ENCODE measurements at places on chromosomes 13 and 19.

DNA sequence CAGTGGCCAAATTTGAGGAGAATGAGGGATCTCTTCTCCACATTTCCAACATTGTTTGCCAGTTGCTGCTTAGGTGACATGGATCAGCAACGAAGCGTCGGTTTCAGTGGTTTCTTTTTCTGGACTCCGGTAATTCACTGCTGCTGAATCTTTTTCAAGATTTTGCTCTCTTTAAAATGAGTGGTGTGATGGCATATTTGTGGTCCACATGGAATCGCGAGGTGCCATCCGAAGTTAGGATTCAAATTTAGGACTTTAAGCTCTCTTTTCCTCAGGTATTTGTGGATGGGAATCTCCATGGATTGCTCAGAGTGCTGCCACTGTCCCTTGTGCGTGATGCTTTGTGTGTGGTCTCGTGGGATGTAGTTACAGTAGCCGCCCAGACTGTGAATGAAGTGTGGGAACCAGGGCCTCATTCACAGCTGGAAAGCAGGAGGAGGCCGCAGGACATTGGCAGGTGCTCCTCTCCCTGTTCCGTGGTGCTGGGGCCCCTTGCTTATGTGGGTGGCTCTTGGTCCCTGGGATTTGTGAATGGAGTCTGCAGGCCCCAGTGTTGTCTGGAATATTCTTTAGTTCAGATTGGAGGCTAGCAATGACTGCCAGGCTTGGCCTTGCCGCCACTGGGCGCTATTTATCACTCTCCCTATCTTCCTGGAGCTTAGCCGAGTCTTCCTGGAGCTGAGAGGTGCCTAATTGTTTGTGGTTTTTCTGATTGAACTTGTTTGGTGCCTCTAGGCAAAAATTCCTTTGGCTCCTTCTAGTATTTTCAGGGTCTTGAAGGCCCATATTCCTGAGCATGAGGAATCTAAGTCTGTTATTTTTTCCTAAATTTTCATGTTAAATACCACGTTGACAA is 1.5 kb downstream of the ILF3 start:
- DNase-seq = peak; percentile 8

DNA sequence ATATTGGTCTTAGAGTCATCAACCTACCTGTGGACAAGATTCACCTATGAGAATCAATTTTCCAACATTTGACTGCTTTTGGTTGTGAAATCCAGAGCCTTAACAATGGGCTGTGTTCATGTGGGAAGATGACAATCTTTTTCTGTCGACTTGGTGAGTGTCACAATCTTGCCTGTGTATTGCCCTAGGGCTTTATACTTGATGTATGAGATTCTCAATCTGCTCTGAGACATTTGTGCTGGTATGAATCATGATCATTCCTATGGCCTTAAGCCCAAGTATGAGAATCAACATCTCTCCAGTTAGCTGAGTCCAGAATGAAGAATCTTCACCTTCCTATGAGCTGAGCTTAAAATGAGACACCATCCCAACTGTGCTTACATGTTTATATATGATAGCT is 68.7 kb downstream of the ZNF726 start:
- DNase-seq = no peak

DNA sequence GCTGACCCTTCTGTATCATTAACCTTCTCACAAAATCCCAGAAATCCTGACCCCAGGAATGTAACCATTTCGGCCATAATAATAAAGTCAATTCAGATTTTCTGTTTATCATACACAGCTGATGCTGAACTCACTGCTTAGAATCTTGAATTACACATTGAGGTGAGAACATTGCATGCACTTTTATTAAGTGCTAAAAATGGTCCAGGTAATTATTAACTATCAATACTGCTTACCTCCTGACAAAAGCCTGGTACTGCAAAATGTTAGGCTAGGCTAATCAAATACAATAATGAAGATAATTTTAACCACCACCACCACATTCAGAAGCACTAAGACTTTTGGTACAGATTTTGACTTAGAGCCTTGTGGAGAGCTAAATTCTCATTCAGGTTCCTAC is 36.1 kb downstream of the KLF12 start:
- no peak for DNase-seq

- peak; percentile 76 for DNase-seq
Measured at GRCh38 chr19:1113030-1113985, 9.5 kb downstream of the GPX4 start.

GRCh38 chr19:53980539-53981375 is 10.7 kb upstream of the CACNG6 start:
- DNase-seq = no peak

GRCh38 chr13:35448465-35448864 is 28.0 kb downstream of the MAB21L1 start:
- no peak for DNase-seq

GRCh38 chr19:7292950-7293761 is 1.1 kb downstream of the INSR start:
- no peak for DNase-seq

DNA sequence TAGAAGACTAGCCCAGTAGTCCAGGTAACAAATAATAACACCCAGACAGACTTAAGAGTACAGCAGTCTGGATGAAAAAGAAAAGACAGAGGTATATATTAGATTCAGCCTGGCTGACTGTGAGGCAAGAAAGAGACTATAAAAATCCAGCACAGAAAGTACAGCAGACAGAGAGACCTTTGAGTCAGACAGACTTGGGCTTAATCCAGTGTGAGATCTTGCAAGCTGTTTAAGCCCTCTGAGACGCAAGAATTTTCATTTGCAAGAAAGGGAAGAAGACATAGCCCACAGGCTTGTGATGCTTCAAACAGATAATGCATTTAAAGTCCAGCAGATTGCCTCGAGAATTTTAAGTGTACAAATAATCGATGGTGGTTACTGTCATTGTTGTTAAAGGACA is 471.4 kb downstream of the LIG4 start:
- no peak for DNase-seq

- no peak for DNase-seq
Measured at GRCh38 chr13:98585946-98586345, 9.0 kb upstream of the STK24 start.

DNA sequence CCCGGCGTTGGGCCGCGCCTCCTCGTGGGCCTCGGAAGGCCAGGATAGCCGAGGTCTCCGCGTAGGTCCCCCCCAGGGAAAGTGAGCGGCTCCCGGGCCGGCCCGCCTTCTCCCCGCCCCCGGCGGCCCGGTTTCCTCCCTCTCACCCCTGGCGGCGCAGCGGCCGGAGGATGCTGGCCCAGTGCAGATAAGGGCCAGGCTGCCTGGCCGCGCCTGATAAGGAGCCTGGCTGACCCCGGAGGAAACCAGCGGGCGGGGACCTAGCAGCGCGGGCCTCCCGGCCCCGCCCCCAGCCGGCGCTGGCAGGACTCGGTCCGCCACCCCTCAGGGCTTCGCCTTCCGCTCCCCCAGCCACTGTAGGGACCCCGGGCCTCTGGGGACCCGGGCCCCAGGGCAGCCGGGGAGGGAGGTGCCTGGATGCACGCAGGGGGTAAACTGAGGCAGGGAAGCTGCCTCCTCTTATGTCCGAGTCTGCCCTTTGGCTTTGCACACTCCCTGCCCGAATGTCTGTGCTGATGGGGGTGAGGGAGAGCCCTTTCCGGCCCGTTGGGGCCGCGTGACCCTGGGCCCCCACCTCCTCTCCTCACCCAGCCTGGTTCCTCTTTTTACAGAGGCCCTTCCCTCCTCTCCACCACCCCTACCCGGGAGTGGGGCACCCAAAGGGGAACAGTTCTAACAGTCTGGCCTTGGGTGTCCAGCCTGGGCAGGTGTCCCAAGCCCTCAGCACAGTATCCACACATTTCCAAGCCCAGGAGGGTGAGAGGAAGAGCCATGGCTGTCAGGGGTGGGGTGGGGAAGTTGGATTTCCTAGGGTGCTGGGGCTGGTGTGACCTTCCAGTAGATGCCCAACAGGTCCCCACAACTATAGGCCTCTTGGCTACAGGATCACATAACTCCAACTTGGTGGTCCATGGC is at the start of gene LYL1:
TSS of gene LYL1 (minus strand) at position 193 of the 915 bp plus-strand sequence. CDS start 1,687 bp downstream, outside the sequence.
- DNase-seq = peak; percentile 95

DNA sequence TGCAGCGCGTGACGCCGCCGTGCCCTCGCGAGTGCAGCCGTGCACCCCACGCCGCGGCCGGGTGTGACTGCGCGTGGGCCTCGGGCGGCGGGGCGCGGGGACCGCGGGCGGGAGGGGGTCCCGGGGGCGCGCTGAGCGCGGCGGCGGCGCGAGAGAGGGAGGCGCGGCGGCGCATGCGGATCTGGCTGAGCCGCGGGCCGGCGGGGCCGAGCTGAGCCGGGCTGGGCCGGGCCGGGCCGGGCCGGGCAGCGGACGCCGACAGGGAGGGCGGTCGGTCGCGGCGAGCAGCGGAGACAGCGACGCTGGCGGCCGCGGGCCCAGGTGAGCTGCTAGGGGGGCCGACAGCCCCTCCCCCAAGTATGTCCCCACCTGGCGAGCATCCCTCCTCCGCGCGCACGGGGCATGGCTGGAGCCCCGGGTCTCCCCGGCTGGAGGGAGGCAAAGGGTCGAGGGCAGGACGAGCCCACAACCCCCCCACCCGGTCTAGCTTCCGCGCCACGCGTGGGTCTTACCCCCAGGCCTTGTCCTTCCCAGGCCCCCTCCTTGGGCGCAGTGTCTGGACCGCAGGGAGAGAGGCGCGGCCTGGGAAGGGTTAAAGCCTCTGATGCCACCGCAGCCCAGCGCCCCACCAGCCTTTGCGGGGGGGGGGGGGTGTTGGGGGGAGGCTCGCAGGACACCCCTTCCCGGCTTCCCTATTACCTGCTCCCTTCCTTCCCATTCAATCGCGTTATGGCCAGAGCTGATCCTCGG is at the start of gene SPTBN4:
TSS of gene SPTBN4 (plus strand) at position 17 of the 750 bp plus-strand sequence. CDS start 5,621 bp downstream, outside the sequence.
- no peak for DNase-seq

DNA sequence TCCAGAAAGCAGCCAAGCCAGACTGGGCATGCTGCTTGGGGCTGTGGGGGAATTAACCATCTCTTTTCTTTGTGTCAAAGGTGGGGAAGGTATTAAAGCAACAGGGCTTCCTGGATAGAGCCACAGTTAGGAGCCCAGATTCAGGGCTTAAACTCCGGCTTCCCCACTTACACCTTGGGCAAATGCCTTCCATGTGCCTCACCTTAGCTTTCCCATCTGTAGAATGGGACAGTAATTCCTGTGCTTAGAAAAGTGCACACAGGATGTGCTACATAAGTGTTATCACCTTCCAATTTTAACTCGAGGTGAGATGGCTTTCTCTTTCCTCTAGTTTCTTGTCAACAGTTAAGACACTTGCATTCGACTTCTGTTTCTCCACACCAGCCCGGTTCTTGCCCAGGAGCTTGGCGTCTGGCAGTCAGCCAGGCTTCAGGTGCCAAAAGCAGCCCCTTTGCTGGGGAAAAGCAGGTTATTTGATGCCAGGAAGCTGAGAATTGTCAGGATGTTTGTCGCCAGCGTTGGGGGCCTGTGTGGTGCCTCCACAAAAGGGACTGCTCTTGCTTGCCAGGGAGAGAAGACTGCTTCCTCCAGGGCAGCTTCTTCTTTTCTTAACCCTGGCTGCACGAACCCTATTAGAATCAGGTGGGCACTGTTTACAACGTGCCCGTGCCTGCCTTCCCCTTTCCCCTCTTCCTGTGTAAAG is 79.2 kb downstream of the SIPA1L3 start:
- peak; percentile 58 for DNase-seq

- peak; percentile 87 for DNase-seq
Measured at GRCh38 chr19:48745208-48745995, 1.3 kb downstream of the IZUMO1 start.

DNA sequence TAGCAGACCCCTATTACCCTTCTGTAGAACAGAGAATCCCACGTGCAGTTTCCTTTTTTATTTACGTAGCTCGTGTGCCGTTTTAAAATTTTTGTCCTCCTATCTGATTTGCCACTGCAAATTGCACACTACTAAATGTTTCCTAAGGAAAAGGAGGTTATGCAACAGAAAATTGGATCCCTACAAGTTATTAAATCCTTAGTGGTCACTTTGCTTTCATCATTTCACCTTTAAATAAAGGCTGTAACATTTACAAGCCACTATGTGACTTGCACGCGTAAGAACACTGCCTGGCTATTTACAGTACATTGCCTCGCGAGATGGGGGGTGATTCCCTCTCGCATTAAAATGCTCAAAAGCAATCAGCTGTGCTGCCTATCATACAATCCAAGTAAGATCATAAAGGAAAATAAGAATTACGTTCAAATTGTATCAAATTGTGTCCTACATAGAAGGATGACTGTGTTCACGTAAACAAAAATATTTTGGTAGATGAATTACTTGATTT is 525.6 kb downstream of the SUCLA2 start:
- DNase-seq = no peak

DNA sequence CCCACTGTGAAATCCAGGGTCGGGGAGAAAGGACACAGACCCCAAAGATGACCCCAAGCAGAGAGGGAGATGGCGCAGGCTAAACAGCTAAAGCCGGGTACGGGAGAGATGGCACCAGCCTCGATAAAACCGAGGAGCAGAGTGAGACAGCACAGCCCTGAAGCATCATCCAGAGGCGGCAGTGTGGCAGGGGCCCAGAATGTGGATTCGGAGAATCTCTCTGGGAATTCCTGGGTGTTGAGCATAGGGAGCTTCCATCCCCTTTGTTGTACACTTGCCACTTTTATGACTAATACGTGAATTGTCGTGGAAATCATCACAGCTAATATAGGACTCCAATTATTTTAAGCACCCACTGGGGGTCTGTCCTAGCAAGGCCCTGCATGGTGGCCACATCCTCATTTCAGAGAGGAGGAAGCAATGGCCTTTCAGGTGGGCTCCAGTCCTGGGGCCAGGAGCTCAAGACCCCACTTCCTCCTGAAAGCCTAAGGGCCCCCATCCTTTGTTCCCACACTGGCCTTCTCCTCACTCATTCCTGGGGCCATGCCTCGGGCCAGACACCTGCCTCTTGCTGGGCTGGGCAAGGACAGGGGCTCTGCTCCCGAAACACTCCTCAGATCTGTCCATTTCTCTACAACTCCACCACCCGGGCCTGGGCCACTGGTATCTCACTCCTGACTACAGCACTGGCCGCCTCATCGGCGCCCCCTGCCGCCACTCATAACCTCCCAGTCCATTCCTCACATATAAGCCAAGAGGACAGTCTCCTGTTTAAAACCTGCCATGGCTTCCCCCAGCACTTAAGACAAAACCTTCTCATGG is 29.3 kb upstream of the ATP1A3 start:
- DNase-seq = no peak

DNA sequence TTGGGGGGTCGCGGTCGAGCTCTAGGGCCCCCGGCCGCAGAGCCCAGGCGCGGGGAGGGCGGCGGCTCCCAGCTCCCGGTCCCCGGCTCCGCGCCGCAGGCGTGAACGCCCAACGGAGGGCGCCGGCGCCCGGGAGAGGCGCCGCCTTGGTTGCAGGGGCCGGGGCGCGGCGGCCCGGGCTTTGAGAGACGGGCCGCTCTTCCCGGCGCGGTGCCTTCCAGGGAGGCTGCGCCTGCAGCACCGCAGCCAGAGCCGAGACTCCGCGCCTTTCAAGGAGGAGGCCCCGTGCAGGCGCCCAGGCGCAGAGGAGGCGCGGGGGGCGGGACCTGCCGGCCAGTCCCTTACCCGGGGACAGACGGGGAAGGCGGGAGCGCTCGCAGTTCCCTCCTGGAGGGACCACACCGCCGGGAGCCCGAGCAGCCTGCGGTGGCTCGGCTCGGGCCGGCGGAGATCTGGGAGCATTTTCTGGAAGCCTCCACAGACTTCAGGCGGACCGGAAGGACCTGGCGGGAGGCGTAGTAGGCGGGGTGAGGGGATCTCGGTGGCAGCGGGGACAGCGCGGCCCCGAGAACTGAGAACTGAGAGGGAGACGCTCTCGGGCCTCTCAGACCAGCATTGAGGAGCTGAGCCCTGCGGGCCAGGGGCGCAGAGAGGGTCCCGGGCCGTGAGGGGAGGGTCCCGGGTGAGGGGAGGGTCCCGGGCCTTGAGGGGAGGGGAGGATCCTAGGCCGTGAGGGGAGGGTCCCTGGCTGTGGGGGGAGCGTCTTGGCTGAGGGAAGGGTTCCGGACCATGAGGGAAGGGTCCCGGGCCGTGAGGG is 25.5 kb upstream of the MCF2L start:
- peak; percentile 17 for DNase-seq

Data from Kasumi-1 (cell line).